Tongue (tissue), 3 donors: ENCODE measurements at places on chromosomes 6 and 20.

- DNase-seq, result no peak
Measured at GRCh38 chr6:121365536-121366521, 31.5 kb upstream of the TBC1D32 start.

DNA sequence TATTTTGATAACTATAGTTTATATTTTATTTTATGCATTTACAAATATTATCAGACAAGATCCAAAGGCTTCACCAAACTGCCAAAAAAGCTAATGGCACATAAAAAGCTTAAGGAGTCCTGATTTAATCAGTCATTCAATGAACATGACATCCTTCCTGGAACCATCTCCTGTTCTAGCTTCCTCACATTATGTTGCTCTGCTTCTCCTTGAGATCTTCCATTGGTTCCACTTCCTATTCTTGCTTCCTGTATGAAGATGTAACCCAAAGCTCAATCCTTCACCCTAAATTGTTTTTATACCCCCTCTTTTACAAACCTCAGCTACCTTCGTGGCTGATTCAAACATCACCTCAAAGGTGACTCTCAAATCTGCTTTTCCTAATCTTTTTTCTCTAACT, 4.5 kb upstream of the BRD2 start:
- no peak for DNase-seq

GRCh38 chr20:1448081-1448620, 18.5 kb downstream of the NSFL1C start:
- peak; percentile 50 for DNase-seq

DNA sequence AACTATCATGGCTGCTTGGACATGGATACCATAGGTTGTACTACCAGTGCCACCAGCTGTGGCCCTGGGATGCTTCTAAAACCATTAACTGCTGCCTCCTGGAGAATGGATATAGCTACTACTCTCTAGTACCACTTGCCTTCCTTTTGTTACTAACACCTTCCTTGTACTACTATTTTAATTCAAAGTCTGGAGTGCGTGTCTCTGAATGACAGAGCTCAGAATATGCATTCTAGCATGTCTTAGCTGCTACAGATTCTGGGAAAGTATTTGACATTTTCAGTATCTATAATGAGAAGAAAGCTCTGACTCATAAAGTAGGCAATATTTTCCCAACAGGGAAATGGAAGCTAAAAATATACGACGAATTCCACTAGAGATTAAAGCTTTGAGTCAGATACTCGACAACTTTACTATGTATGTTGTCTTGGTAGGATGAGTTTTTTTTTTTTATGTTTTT, 112.3 kb downstream of the PFDN4 start:
- no peak for DNase-seq

DNA sequence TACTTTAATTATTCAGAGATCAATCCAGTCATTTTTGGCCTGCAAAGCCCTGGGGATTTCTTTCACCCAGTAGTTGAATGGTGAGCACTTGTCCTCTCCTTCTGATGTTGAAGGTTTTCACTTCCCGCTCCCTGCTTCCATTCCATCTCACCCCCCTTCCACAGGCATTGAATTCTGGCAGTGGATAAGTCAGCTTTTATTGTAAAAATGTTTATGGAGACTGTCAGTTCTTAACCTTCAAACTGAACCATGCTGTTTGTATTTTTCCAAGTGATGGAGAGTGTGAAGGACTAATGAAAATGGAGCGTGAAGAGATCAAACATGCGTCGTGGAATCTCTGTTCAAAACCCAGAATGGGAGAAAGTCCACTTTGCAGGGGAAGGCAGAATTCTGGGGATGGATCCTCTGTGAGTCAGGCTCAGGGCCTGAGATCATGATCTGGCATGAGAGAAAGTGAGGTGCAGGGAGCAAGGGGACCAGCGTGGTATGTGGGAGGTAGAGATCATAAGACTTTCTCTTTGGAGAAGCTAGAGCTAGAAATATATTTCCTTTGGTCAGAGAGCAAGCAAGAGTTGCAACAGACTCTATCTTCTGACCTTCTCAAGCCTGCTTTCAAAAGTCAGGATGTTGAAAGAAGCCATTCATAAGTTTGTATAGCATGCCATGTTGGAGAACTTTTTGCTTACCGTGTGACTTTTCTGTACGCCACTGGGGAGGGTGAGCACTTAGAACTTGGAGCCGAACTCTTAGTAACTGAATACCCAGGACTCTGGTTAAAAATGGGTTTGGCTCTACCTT, 30.2 kb downstream of the ISM1 start:
- DNase-seq, result peak; percentile 32
